Gastrocnemius medialis (tissue), 4 donors: ENCODE measurements at places on chromosomes 3 and 15.
A peak's percentile ranks its signal among the peaks of the same experiment; 100 is the strongest.

DNA sequence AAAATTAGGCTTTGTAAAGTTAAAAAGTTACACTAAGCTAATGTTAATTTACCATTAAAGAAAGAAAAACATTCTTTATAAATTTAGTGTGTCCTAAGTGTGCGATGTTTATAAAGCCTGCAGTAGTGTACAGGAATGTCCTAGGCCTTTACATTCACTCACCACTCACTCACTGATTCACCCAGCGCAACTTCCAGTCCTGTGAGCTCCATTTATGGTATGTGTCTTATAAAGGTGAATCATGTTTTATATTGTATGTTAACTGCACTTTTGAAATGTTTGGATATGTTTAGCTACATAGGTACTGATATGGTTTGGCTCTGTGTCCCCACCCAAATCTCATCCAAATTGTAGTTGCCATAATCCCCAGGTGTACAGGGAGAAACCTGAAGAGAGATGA lies 549.7 kb upstream of the EPHA6 start:
- no peak for DNase-seq

DNA sequence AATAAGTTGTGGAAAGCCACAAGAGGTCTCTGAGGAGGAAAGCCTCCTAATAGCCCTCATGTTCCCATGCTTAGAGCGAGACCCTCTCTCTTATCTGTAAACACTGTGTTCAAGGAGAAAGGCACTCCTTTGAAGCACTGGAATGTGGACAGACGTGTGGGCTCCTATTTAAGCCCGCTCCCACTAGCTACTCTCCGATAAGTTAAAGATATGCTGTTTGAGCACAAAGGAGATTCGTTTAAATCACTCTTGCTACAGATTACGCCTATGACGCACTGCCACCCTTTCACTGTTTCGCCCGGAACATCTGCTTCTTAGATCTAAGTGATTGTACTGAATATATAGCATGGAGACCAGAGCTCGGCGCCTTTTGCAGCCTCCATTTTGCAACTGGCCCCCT lies 57.8 kb upstream of the FAM3D start:
- no peak for DNase-seq

DNA sequence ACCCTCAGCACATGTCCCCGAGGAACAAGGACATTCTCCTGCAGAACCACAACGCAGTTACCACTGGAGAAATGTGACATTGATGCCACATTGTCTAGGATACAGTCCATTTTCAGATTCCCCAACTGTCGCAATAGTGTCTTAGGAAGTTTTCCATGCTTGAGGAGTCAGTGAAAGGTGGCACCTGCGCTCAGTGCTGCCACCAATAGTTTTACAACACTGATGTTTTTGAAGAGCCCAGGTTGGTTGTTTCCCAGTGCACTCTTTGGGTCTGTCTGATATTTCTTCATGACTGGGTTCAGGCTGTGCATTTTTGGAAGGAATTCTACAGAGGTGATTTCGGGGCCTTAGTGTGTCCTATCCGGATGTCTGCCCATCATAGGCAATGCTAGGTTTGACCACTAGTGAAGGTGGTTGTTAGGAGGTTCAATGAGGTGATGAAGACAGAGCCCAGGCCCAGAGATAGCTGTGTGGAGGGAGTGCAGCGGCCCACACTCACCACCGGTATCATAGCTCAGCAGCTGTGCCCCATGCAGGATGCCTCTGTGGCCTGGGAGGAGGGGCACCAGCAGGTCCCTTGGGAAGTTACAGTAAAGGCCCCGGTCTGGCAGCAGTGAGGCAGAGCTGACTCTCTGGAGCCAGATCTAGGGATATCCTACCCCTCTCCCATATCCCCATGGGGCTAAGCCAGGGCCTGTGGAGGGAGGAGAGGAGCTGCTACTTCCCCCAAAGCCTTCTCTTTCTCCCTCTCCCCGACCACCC lies 96.6 kb downstream of the DNAJB8 start:
- no peak for DNase-seq

GRCh38 chr3:45659661-45660566 lies 29.3 kb upstream of the SACM1L start:
- DNase-seq, result peak; percentile 57

GRCh38 chr3:197749315-197749600 lies 425 bp upstream of the FYTTD1 start:
- DNase-seq, result peak; percentile 74

DNA sequence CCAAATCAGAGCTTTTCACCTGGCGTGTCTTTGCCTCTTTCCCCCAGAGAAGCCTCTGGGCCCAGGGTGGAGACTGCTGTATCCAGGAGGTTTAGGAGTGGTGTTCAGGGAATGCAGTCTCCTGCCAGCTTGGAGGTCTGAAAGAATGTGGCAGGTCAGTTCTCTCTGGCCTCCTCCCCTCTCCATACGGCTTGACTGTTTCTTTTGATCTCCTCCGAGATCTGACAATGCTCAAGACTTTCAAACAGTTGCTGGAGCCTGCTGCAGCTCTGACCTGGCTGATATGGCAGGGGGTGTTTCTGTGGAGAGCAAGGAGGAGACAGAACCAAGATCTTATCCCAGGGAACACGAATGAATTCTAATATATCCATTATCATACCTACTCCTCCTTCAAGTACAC lies 24.7 kb upstream of the TM4SF4 start:
- no peak for DNase-seq

GRCh38 chr15:51110171-51110570 lies 15.5 kb upstream of the TNFAIP8L3 start:
- no peak for DNase-seq

- DNase-seq, result no peak
These were observed 154.3 kb upstream of the ARPP21 start for GRCh38 chr3:35484929-35485530.

GRCh38 chr3:185984203-185984602 lies 46.4 kb upstream of the TRA2B start:
- DNase-seq, result no peak

GRCh38 chr3:180325958-180326357 lies 276.0 kb upstream of the TTC14 start:
- DNase-seq, result no peak

- DNase-seq, result no peak
These were observed 751.6 kb downstream of the SI start for GRCh38 chr3:164326714-164327113.
